ENCODE measurements at places on chromosomes 13 and 19.
A peak's percentile ranks its signal among the peaks of the same experiment; 100 is the strongest.

DNA sequence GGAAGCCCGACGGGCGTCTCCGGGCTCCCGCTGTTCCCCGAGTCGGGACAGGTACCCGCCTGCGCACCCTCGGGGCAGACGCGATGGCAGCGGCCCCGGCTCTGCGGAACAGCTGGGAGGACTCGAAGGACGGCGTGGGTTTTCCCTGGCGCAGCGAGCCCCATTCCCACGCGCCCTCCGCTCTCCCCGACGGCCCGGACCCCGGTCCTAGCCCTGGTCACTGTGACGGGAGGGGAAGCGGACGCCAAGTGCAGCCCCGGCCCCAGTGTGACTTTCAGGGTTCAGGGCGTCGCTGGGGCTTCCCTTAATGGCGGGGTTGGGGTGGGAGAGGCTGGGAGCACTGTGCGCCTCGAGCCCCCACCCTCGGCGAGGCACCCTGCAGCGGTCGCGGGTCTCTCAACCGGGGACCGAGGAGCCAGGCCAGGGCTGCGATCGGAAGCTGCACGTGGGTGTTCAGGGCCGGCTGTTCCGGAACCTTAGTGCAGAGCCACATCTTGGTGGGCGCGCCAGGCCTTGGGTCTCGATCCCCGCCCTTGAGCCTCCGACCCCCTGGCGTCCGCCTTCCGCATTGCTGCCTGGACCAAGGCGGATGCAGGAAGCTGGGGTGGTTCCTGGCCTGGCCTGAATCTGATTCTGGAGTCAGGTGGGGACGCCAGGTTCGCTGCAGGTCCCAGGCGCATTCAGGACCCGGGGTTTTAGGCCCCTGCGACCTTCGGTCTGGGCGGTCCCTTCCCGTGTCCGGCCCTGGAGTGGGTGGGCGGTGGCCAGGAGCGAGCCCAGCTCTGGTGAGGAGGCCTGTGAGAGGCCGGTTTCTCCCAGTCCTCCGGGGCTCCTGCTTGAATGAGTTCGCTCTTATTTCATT lies 3.5 kb downstream of the LGALS7B start:
- peak; percentile 29 for DNase-seq

DNA sequence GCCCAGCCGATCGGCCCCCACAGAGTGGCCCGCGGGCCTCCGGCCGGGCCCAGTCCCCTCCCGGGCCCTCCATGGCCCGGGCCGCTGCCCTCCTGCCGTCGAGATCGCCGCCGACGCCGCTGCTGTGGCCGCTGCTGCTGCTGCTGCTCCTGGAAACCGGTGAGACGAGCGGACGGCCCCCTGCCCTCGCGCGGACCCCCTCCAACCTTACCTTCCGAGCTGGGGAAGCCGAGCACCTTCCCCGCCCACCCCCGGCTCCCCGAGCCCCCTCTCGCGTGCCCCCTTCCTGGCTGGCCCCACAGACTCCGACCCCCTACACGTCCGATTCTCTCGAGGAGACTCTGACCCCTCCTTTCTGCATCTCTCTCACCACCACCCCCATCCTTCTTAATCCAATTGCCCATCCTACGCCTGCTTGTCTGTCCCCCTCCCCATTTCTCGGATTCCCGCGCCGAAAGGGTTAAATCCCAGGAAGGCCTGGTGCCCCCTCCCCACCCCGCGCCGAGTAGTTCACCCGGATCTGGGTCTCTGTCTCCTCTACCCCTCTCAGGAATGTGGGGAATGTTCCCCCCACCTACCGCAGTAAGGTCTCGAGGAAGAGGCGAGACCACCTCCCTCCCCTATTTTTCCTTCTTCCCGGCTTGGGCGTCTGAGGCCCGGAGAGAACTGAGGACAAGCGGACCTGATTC lies 502 bp downstream of the NECTIN2 start:
- DNase-seq, result no peak

- no peak for DNase-seq
Observed at GRCh38 chr13:113015826-113016525, 47.0 kb downstream of the MCF2L start.

DNA sequence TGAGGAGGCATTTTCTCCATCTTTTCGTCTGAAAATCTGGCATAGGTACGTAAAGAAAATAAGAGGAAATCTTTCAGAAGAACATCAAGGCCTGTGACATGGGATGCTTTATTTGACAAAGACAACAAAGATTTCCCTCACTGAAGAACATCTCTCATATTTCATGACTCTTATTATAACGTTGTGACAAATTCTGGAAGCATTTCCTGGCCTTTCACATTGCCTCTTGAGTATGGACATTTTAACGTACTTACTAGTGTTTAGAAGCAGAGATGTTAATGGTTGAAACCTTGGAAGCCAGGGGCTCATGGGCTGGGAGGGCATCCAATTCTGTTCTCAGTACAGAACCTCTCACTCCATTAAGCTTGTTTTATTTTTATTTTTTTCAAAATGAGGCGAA lies 210.8 kb downstream of the DCT start:
- DNase-seq, result no peak

All from activated CD8-positive, alpha-beta memory T cell treated with anti-CD3 and anti-CD28 coated beads for 48 hours (primary cell).